CD4-positive, alpha-beta T cell treated with Interleukin-4 for 4 hours (primary cell): ENCODE measurements at places on chromosomes 16 and 17.
A peak's percentile ranks its signal among the peaks of the same experiment; 100 is the strongest.

- no peak for DNase-seq
Measured at GRCh38 chr16:1929105-1929504, 10.9 kb upstream of the HS3ST6 start.

GRCh38 chr17:82053130-82053529 lies 1.4 kb downstream of the GPS1 start:
- DNase-seq = no peak

GRCh38 chr17:38742411-38743308 lies 5.5 kb downstream of the PCGF2 start:
- DNase-seq = no peak

- DNase-seq = no peak
Measured at GRCh38 chr16:88706965-88707826, 893 bp downstream of the CTU2 start.

GRCh38 chr17:12230481-12231354 lies 210.0 kb downstream of the MAP2K4 start:
- no peak for DNase-seq

DNA sequence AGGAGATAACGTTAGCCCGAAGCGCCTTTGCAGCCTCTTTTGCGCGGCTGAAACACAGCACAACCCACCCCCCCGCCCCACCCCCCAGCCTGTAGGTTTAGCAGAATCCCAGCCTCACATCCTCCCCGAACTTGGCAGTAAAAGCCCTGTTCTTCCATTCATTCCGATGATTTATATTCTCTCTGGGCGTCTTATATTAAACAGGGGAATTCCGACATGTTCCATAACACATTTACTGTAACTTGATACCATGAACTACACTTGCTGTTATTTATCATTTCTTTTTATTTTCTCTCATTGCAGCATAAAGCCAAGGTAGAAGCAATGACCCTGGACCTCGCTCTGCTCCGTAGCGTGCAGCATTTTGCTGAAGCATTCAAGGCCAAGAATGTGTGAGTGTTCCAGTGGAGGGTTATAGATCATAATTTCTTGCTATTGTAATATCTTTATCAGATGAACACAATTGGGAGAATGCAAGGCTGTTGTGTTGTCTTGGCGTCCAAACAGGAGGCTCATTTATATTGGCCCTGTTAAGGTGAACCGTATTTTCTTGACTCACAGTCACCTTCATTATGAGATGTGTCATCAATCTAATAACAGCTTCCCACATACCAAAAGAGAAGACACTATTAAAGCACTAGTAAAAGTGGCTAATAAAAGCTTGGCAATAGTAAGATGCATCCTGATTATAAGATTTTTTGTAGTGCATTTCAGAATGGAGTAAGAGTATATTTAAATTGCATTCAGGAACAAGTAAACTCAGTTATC lies 287.3 kb downstream of the WWOX start:
- DNase-seq = no peak

DNA sequence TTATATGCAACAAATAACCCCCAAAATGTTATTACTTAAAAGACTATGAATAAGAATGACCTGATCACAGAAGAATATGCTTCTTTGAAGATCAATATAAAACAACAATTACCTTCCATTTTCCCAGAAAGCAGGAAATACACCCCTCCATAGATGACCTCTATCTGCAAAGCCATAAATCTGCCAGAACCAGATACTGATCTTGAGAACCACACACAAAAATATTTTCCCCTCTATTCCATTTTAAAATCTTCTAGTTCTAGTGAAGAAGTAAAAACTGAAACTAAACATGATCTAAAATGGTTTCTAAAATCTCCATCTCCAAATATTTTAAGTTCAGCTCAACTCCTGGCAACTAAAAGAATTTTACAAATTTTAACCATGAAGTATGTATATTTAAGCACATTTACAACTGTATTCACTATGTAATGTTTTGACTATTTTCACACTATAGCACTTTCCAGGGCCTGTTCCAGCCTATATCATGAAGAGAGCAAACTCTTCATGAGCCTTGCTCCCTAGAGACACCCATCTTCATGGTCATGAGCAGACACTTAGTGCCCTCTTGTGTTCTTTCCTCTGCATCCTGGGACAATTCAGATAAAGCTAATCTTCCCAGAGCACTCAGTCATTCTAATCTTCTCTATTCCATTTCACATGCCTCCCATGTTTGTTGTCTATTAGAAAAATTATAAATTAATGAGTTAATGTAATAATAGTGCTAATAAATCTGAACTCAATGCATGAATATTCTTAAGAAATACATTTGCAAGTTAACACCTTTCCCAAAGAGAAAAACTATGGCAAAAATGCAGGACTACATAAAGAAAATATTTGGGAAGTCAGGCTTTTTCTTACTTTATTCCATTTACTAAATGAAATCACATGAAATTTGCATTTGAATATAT lies 87.0 kb downstream of the HELZ start:
- DNase-seq = no peak

- no peak for DNase-seq
Measured at GRCh38 chr16:51994597-51994996, 552.3 kb downstream of the TOX3 start.

DNA sequence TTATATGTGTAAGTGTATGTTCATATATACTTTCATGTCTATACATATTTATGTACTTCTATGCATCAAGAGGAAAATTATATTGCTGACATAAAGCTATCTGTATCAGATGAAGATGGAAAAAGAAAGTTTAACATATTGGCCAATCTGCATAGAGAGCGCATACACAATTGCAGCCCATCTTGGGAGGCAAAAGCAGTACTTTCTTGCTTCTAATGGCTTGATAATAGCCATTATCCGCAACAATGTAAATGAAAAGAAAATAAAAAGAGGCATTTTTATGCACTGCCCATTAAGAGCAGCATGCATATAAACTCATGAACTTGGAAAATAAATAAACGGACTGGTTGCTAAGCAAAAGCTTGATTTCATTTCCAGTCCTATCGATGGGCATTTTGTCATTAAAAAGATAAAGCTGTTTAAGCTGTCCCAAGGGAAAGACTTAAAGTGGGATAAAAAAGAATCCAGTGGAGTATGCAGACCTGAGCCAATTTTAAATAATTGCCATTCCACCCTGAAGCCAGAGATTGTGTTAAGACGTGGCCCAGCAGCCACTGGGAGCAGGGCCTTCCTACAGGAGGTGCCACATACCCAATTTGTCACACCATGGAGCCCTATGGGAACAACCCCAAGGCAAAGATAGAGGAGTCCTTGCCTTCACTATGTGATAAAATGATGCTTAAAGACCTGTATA lies 183.6 kb upstream of the CDH11 start:
- DNase-seq = no peak

- no peak for DNase-seq
Measured at GRCh38 chr16:65200156-65200773, 78.4 kb upstream of the CDH11 start.

GRCh38 chr17:5662409-5663085 lies 78.2 kb upstream of the NLRP1 start:
- no peak for DNase-seq

GRCh38 chr16:27425961-27426360 lies 24.0 kb downstream of the IL21R start:
- DNase-seq = no peak

DNA sequence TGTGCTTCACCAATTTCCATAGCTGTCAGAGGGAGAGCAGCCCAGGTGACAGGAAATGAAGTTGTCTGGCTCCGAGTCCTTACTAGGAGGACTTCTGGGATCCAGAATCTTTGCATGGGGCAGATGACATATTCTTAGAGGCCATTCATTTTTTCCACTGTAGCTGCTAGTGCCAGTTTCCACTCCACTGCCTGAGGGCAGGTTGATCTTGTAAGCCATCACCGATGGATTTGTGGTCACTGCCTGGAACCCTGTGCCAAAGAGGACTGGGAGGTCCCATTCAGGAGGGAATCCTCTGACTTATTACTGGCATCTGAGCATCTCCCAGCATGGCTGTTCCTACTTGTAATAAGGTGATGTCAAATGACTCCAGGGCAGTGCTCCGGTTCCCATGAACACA lies 144.1 kb upstream of the KCNJ18 start:
- DNase-seq = no peak

DNA sequence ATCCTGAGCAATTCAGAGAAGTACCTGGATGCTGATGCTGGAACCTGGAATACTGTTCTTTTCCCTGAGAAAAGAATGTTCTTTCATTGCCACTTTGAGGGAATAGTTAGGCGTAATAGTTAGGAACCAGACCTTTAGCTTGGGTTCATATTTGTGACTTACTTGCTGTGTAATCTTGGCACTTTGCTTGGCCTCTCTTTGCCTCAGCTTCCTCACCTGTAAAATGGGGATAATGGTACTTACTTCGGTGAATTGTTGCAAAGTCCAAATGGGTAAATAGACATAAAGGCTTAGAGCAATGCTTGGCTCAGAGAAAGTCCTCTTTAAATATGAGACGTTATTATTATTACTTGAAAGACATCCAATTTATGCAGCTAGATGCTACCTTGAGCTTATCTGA lies 55.0 kb upstream of the CLEC19A start:
- DNase-seq = no peak

GRCh38 chr17:18960803-18961511 lies 9.0 kb downstream of the SLC5A10 start:
- peak; percentile 70 for DNase-seq

- no peak for DNase-seq
Measured at GRCh38 chr17:47708312-47708863, 14.4 kb downstream of the TBKBP1 start.

DNA sequence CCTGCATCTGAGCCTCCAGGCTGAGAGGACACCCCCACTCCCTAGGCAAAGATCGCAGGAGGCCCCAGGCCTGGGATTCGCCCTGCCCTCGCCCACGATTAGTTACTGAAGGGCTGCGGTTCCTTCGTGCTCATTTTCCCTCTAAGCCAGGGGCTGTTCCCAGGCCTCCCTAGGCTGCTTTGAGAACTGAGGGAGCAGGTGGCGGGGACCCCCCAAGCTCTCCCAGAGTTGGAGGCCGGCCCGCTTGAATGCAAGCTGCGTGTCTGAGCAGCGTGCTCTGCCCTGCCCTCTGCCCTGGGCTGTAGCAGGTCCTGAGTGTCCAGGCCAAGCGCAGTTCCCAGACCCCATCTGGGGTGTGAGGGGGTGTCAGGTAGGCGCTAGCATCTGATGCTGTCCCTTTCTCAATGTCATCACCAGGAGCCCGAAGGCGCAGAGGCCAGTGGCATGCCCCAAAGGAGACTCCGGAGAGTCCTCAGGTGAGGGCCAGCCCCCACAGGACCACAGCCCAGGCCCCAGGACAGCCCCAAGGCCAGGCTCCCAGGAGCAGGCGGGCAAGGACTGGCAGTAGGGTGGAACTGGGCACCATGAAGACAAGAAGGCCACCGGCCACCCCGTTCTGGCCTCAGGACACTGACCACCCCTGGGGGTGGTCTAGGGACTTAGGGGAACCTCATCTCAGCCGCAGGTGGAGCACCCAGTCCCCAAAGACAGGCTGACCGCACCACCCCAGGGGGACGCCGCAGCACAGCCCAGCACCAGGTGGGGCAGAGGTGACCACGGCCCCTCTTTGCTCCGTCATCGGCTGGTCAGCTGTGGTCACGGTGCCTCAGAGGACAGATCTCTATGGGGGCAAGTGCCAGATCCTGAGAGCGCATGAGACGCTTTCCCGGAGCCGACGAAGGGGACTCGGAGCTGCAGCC lies 14.6 kb downstream of the ENDOV start:
- DNase-seq = no peak

DNA sequence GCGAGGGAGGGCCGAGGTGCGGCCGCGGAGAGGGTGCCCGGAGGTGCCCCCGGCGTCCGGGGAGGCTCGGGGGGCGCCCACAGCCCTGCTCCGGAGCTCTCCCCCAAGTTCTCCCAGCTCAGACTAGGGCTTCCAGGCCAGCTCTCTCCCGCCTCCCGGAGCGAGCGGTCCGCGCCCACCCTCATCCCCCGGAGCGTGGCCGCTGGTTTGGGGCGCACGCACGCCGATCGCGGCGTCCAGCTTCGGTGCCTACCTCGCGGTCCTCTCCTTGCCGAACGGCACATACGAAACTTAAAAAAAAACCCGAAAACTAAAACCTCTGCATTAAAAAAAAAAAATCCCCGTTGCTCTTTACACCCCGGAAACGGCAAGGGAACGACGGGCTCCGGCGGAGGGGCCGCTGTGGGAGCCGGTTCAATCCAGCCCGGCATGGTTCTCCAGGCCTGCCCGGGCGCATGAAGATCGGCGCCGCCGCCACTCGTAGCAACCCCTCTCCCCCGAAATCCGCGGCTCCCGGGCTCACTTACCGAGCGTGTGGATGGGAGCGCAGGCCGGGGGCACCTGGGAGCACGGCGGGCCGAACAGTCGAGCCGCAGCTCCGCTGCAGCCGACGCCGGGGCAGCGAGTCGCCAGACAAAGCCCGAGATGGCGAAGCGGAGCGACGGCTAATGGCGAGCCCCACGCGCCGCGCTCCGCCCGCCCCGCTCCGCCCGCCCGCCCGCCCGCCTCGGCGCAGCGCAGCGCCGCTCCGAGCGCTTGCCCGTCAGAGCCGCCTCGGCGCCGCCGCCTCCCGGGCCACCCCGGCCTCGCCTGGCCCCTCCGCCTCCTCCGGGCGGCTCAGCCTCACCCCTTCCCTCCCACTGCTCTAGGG lies 973 bp upstream of the UBTF start:
- DNase-seq = peak; percentile 40

DNA sequence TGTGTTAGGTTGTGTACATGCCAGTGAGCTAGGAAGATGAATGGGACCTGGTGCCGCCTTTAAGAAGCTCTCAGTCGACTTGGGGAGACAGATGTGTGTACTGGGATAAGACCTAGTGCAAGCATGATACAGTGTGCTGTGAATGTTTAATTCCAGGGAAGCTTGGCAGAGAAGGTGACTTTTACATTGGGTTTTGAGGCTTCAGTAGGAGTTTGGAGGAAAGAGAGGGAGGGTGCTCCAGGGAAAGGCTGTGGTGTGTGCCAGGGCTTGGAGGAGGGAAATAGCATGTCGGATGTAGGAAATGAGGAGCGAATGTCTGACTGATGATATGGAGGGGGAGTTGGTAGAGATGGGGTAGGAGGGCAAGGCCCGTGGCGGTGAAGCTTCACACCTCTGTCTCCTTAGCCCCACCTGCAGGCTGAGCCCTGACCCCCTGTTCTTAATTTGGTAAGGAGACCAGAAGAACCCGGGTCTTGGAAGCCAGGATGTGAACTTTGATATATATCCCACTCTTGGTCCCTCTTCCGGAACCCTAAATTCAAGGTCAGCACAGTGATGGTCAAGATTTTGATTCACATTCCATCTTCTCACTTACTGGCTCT lies 76.6 kb downstream of the PLCG2 start:
- DNase-seq = no peak

DNA sequence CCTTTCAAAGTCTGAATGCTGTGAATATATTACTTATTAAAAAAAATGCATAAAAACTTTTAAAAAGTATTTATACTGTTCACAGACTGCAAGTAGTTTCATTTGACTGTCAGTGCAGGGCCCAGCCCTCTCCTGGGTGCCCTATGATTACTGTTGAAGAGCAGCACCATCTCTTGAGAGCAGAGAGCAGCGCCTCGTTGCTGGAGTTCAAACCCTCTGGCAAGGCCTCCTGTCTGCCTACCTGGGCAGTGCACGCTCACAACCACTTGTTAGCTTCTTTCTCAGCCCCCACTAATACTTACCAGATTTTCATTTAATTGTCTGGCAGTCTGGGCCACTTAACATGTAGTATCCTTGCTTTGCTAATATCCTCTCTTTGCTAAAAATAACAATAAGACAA lies 233.4 kb downstream of the PHKB start:
- no peak for DNase-seq
